Stimulated activated CD4-positive, alpha-beta T cell treated with anti-CD3 and anti-CD28 coated beads, Interleukin-12 subunit alpha, Interleukin-12 subunit beta, amount 100 ng/mL, for 48 hours (primary cell): ENCODE measurements at places on chromosomes 5 and 9.

- no peak for DNase-seq
Measured at GRCh38 chr5:160523502-160524163, 102.0 kb downstream of the PTTG1 start.

DNA sequence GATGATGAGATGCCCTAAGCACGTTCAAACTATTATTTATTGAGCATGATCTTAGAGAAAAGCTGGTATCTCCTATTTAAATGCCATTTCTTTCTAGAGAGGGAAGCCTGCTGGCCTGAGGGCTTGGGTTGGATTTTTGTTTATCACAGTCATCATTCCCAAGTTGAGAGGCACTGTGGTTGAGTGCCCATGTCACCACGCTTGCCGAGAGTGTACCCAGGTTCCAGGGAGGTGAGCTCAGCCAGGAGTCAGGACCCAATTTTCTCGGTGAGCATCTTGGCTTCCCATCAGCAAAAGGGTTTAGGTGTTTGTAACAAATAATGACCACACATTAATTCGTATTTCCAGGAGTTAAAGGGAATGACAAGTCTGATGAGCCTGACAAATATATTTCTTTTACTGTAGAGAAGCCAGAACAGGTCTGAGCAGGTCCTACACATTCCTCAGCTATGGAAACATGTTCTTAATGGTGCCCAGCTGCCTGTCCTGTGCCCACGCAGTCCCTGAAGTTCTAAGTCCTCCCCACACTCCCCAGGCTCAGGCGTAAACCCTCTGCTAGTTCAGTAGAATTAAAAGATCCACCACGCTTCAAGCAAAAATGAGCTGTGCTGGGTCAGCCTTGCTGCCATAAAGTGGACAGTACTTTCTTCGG lies 258.9 kb upstream of the IRX2 start:
- DNase-seq, result no peak

GRCh38 chr5:61623401-61624069 lies 291.5 kb downstream of the ZSWIM6 start:
- DNase-seq, result no peak

GRCh38 chr5:103847060-103847459 lies 284.5 kb upstream of the NUDT12 start:
- DNase-seq, result no peak

DNA sequence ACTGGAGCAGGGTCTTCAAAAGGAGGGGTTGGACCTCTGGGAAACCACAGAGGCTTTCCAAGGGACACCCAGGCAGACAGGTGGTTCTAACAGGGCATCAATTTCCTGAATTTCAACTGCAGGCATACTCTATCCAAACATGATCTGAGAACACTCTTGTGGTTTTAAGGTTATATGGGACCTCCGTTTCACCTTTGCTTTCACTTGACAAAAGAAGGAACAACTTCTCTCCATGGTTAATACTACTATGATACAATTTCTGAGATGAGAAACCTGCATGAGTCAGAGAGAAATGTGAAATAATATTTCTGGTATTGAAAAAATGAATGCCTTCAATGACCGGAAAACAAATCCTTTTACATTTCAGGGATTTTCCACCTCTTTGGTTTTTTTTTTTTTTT lies 28.0 kb upstream of the ERAP1 start:
- no peak for DNase-seq

- no peak for DNase-seq
Measured at GRCh38 chr9:113582698-113583200, 119.2 kb downstream of the RGS3 start.

GRCh38 chr5:59483971-59484472 lies 409.5 kb downstream of the PDE4D start:
- no peak for DNase-seq

DNA sequence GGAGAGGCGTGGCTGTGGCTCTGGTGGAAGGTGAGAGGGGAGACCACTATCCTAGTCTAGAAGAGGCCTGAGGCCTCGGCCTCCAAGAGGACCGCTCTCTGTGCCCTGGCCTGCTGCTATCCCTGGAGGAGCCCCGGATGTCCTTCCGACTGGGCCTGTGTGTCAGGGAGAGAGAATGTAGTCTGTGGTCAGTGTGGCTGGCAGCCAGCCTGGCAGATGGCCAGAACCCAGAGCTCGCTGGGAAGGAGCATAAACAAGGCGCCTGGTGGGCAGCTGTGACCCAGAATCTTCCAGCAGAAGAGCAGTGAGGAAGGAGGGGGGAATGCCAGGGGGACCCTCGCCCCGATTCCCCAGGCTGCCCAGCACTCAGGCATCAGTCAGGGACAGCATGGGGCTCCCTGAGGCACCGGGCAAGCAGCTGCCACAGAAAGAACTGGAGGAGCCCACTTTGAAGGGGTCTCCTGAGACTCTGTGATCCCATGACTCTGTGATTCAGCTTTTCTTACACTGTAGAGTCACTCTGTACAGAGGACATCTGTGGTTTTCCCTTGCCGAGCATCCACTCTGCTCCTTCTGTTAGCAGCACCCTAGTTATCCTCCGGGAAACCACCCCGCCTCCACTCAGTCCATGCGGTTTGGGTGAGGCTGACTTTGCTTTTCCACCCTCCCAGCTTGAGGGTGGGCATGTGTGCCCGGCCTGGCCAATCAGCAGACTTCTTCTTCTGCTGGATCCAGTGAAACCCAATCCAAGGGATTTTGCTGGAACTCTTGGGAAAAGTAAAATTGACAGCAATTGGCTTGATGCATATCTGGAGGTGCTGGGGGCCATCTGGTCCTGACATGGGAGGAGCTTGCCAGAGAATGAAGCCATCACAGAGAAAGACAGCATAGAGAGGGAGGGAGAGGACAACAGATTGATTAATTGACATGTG lies 46.2 kb upstream of the PWWP2A start:
- peak; percentile 17 for DNase-seq

- peak; percentile 6 for DNase-seq
Measured at GRCh38 chr9:110257097-110257841, 962 bp upstream of the TXN start.

GRCh38 chr9:11158063-11158462 lies 545.3 kb upstream of the PTPRD start:
- no peak for DNase-seq

DNA sequence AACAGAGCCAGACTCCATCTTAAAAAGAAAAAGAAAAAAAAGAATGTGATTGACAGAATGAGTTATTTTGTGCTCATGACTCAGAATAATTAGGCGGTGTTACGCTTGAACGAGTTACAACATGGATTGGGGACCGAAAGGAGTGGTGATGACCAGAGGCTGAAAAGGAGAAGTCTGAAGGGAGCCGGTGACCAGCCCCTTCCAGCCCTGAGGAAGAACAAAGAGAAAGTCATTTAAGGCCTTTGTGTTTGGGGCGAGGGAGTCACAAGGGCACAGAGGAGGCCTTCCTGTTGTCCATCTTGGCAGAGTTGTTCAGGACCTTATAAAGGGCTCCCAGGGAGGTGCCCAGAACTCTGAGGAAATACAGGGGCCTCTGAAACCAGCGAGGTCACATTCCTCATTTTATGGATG lies 131.6 kb downstream of the GOLPH3 start:
- no peak for DNase-seq

DNA sequence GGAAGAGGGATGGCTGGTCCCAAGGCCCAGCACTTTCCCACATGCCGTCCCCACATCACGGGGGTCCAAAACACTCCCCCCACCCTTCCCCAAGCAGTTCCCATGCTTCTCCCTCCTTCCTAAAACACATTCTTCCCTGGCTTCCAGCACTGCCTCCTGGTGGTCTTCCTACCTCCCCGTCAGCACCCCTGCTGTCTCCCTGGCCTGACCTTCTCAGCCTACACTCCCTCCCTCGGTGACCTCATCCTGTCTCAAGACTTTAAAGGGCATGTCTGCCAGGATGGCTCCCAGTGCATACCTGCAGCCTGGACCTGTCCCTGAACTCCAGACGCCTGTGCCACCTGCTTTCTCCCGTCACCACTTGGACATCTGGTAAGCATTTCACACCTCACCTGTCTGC lies 4.3 kb upstream of the NCS1 start:
- no peak for DNase-seq

DNA sequence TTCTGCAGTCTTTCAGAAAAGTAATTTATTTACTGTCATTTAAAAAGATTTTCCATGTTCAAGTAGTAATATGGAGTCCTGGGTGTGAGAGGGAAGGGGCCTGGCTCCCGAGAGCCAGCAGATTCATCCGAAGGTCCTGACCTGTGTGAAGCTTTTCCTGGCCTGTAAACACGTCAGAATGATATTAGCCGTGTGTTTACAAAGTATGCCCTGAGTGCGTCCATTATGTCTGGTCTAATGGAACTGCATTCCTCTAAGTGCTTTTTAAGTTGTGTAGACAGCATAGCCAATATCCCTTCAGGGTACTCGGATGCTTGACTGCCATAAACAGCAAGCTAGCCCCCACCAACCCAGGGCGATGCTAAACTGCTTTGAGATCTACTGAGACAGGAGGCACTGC lies 495.2 kb downstream of the AGTPBP1 start:
- DNase-seq, result no peak

DNA sequence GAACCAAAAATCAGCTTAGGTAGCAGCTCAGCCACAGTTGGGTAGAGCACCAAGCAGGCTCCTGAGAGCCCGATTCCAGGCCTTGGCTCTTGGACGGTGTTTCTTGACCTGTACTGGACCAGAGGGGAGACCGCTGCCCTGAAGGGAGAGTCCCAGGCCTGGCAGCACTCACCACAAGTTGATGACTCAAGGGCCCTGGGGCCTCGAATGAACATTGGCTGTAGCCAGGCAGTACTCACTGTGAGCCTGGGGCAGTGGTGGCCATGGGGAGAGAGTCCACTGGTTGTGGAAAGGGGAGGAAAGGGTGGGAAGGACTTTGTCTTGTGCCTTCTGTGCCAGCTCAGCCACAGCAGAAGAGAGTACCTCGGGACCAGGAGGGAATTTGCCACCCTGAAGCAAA lies 166.1 kb downstream of the EDIL3 start:
- no peak for DNase-seq

DNA sequence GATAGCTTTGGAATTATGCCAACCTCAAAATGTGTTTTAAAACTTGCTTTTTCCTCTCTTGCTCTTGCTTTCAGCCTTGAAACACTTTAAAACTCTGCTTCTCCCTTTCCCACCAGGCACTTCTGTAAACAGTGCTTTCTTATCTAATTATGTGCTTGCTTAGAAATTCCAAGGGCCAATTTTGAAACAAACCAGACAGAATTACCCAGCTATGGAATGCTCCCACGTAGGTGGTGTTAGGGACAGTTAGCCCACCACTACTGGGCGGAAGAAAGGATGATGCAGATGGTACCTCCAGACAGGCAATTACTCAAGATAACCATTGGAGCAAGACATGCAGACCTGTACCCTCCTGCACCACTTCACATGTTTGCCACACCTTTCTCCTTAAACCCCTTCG lies 523.0 kb upstream of the PTPRD start:
- DNase-seq, result no peak

GRCh38 chr5:168417731-168418429 lies 68.4 kb upstream of the RARS1 start:
- no peak for DNase-seq

GRCh38 chr5:180644129-180644824 lies 5.1 kb downstream of the FLT4 start:
- no peak for DNase-seq

GRCh38 chr9:28234133-28234893 lies 661.0 kb upstream of the C9orf72 start:
- DNase-seq, result no peak

- DNase-seq, result no peak
Measured at GRCh38 chr5:60386436-60387050, 313.4 kb downstream of the DEPDC1B start.

DNA sequence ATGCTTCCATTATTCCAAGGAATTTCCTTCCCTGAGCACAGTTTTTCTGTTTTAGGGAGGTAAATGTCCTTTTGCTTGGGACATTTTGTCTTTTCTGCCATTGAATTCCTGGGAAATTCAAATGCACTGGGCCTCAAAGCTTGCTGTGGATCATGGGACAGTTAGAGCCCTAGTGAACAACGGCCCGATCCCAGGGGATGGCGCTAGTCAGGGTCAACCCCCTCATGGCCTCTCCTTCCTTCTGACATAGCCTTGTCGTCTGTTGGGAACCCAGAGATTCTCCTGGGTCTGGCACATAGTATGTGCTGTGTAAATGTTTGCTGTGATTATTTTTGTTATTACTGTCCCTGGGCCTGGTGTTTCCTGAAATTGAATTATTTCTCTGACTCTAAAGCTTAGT lies 30.7 kb upstream of the COL15A1 start:
- DNase-seq, result no peak

DNA sequence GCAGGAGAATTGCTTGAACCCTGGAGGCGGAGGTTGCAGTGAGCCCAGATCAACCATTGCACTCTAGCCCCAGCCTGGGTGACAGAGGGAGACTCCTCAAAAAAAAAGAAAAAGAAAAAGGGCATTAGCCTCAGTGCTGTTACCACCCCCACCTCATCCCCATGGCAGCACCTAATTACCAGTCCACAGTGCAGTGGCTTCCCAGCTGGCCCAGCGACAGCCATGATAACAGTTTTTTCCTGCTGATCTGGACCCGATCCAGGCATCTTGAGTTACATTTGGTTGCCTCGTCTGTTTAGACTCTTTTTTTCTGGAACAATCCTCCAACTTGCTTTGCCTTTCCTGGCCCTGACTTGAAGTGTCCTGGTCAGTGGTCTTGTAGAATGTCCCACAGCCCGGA lies 24.4 kb downstream of the NCS1 start:
- DNase-seq, result no peak

GRCh38 chr9:72334658-72335337 lies 30.2 kb downstream of the ZFAND5 start:
- DNase-seq, result no peak

- no peak for DNase-seq
Measured at GRCh38 chr5:75616971-75617621, 5.8 kb downstream of the ANKDD1B start.

DNA sequence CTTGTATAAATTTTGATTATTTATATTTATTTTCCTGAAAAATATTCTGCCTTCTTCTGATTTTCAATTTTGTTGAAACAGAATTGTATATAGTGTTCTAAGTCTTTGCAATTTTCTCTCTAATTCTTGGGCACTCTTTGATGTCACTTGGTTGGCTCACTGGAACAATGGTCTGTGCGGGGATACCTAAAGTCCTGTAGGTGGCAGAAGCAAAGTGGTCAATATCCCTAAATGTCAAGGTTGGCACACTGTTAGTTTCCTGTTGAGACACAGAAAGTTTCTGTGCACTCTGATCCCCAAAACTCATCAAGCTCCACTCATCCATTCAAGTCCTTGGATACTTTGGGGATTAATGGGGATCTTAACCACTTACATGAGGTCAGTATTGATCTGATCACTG lies 480.8 kb upstream of the CCNG1 start:
- no peak for DNase-seq

DNA sequence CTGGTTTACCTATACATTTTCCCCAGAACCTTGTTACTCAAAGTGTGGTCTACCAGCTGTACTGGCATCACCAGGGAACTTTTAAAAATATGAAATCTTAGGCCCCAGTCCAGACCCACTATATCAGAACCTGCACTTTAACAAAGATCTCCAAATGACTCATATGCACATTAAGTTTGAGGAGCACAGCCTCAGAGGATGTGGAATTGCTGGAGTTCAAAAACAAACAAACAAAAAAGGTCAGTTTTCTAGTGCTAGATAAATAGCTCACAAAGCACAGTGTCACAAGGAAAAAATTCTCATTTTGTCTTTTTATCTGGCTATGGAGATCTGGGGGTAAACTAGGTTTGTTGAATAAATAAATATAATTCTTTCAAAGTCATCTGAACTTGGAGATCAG lies 68.9 kb upstream of the ANKRD55 start:
- DNase-seq, result no peak
